ENCODE measurements at places on chromosomes 2 and 18.

DNA sequence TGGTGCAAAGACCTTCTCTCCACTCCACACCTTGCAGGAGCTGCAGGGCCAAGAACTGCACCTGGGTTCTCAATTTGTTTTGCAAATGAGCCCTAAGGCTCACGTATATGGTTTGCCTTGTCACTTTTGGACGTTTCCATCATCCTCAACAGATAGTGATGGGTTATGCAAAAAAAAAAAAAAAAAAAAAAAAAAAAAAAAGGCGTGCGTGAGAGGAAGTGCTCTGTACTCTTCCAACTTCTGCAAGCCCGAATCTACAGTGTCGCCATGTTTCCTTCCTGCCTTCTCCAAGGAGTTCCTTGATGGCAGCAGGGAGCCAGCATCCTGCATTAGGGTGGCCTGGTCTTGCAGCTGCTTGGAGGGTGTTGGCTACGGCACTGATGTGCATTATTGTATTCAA is 4.0 kb upstream of the INHBB start:
- DNase-seq: no peak

DNA sequence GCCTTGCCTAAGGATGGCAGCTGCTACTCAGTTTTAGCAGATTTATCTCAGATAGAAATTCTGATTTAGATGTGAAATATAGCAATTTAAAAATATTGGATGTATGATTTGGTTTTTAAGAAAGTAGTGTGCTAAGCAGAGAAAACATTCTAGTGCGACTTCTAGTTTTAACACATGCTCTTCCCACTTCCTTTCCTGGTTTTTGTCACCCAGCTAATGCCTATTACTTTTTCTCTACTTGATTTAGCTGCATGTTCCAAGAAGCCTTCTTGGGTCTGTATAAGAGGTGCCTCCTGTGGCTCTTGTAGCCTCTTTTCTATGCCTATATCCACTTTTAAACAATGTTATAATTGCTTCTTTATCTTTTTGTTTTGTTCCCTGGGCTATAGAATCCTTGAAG is 53.0 kb downstream of the GPD2 start:
- DNase-seq: no peak

- DNase-seq: no peak
These were observed 15.5 kb downstream of the LDLRAD4 start for GRCh38 chr18:13233787-13234783.

- peak; percentile 56 for DNase-seq
These were observed 9.1 kb downstream of the KCNF1 start for GRCh38 chr2:10920764-10921388.

- DNase-seq: no peak
These were observed 214.0 kb downstream of the RNF144A start for GRCh38 chr2:7131261-7131660.

- no peak for DNase-seq
These were observed 28.7 kb upstream of the FRZB start for GRCh38 chr2:182895169-182895568.

DNA sequence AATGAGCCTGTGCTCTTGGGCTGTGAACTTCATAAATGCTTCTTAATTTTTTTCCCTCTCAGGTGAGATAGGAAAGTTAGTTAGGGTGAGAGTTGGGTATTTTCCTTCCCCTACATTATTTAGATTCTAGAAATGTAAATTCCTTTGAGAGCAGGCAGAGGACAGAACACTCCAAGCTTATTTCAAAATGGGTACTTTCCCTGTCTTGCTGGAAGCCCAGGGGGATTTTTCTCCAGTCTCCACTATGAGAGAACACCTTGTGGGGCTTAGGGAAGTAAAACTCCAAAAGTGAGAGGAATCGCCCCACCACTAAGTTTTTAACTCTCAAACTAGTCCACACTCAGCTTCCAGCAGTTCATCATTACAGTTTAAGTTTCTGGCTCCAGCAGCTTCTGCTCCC is 253.2 kb upstream of the CTAGE1 start:
- no peak for DNase-seq

All from NCI-H524 (cell line).